ENCODE measurements at places on chromosomes 1 and 21.
A peak's percentile ranks its signal among the peaks of the same experiment; 100 is the strongest.

DNA sequence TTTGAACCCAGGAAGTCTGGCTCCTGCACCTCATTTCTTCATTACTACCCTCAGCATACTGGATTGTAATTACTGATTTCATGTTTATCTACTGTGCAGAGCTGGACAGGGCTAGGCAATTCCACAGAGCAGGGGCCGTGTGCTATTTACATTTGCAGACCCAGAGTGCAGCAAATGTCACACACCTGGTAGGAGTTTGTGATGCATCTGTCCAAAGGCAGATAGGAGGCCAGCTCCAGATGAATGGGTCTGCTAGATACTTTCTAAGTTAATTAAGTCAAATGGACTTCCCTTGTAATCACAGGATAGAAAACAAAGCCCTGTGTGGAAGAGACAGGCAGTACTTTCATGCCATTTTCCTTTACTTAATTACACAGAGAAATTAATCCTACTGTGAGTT, 46.2 kb downstream of the PGBD5 start:
- DNase-seq: no peak

- peak; percentile 47 for DNase-seq
These were observed 72.7 kb downstream of the IER5 start for GRCh38 chr1:181160998-181161870.

GRCh38 chr1:185696422-185697150, 37.6 kb upstream of the HMCN1 start:
- DNase-seq: no peak

- DNase-seq: no peak
These were observed 56.4 kb upstream of the RGS7 start for GRCh38 chr1:241413386-241413785.

DNA sequence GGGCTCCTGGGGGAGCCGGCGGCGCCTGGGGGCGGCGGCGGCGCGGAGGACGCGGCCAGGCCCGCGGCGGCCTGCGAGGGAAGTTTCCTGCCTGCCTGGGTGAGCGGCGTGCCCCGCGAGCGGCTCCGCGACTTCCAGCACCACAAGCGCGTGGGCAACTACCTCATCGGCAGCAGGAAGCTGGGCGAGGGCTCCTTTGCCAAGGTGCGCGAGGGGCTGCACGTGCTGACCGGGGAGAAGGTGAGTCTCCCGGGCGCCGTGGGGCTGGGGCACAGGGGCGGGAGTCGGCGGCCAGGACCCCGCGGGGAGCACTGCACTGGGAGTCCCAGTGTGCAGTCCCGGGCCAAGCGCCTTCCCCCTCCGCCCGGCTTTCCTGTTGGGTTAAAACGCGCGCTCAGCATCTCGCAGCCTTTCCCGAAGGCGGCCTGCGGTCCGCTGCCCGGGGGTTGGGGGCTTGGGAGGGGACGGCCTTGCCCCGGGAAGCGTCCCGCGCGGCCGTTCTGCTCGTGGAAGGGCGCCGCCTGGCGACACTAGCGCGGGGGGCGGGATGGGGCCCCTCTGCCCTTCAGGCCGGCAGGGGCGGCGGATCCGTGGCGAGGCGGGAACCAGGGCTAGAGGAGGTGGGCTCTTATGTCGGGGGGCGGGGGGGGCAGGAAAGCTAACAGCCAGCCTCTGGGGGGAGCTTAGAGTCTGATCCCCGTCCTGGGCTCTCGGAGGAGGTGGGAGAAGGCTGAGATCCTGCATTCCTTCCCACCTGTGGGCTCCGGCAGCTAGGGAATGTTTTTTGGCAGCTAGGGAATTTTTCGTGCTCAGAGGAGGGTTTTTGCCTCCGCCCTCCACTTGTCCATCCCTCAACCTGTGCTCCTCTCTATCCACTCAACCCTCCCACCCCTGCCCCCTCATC, 1.1 kb downstream of the HUNK start:
- no peak for DNase-seq

DNA sequence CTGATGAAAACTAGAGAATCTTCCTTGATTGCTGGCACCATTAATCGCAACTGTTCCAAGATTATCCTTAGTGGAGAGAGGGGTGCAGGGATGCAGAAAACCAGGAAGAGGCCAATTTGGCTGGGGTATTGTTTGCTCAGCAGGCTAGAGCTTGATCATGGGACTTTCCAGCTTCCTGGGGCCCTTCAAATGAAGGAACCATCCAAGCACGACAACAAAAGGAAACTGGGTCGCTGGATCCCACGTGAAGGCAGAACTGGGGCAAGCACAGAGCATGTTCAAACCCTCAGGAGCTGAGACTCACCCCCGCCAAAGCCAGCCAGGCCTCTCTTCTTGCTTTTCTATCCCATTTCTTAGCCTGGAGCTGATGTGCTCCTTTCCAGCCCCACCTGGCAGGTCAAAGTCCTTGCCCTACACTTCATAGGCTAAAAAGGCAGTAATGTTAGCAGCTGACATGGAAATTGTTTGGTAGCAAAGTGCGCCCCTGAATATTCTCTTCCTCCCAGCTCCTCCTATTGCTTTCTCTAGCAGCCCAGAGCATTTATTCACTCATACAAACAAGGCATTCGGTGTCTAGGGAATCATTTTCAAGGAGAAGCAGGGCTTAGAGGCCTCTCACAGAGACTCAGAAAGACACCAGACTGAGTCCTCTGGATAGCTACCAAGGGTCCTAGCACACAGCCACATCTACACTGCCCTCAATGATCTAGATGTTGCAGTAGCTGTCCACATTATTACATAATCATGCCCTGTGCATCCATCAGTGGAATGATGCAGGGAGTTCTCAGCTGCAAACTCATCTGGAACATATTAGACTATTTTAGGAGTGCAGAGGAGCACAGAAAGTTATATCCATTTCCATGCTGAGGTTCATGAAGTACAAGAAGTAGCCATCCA, 11.5 kb downstream of the KCNA2 start:
- DNase-seq: no peak

DNA sequence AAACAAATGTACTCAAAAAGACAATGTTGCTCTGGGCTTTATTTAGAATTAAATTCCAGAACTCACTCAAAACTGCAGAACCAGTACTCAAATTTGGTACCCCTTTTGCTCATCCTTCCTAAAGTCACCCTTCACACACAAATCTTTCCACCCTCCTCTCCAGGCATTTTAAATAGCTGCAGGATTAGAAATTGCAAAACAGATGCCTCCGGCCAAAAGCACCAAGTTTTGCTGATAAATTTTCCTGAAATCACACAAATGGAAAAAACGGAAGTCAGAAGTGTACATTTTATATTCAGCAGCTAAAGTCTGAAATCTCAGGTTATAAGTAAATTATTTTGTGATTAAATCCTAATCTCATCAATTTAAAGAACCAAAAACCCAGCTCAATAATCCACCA, 147.0 kb downstream of the NRIP1 start:
- no peak for DNase-seq

DNA sequence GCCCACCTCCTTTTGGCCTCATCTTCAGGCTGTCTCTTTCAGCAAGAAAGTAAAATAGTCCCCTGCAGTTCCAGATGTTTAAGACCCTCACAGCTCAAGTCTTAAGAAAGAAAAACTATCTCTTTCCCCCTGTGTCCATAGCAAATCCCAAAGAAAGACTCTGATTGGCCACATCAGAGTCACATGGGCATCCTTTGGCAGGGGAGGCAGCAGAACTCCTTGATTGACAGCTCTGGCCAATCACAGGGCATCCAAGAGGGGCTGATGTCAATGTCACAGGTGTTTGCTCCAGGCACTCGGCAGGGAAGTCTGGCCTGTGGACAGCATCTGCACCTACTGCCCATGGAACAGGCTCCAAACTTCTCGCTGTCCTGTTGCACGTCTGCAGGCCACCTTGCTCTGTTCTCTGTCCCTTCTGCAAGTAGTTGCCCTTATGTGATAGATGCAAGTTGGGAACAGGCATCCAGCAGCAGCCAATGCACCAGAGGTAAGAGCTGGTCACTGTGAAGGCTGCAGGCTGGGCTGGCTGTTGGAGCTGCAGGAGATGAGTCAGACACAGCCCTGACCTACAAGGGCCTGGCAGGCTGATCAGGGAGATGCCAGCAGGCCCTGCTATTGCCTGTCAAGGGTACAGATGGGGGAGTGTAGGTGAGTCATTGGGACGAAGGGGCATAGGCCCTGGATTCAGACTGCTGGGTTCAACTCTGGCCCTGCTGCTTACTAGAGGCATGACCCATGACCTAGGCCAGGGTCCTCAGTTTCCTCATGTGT, 96.8 kb upstream of the TMEM51 start:
- no peak for DNase-seq

DNA sequence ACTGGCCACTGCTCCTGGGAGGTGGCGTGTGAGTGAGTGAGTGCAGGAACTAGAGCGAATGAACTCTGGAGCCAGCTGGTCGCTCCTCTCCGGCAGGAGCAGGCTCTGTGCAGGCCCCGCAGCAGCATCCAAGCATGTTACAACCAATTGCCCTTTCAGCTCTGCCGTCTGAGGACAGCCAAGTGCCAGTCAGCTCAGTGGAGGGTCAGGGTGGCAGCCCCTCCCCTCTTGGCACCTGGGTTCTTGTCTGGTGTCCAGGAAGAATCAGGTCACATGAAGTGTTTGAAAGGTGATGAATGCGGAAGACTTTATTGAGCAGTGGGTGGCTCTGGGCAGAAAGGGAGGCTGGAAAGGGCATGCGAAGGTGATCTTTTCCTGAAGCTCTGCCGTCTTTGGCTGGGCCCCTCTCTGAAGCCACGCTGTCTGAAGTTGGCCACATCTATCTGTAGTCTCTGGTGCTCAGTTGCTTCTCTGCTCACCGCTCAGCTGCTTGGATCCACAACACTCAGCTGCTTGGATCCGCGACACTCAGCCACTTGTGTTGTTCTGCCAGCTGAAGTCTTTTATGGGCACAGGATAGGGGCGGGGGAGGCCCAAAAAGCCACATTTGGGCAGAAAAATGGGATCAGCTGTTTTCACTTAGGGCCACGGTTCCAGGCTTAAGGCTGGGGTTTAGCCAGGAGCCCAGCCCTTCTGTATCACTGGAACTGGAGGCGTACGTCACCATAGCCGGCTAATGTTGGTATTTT, 139.8 kb downstream of the ADSS2 start:
- no peak for DNase-seq

GRCh38 chr1:71676979-71677925, 596.4 kb upstream of the ZRANB2 start:
- DNase-seq: no peak

DNA sequence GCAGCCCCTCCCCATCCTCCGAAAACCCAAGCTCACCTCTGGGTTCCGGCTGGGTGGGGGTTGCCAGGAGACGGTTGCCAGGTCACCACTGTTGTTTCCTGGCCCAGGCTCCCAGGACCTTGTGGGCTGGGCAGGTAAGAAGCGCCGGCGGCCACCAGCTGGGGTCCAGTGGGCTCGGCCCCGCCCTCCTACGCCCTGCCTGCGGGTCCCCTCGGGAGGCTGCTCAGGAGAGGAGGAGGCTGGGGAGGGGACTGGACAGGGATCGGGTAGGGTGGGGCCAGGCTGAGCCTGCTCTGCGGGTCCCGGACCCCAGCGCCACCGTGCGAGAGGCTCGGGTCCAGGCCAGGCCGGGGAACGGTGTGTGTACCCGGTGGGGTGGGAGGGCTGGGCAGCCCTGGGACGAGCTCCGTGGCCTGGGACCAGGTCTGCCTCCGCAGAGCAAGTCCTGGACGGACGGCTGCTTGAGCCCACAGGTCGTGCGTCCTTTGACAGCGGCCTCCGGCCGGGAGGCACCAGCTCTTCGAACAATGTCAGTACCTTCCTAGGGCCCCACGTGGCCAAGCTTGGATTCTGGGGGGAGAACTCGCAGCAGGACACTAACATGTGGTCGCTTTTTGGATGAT, at the start of gene TTLL10:
Gene TTLL10 (plus strand): TSS at position 88 of the 623 bp plus-strand sequence. CDS start 5,336 bp downstream, outside the sequence.
- peak; percentile 3 for DNase-seq

GRCh38 chr1:214584805-214585766, 17.9 kb upstream of the CENPF start:
- DNase-seq: no peak

DNA sequence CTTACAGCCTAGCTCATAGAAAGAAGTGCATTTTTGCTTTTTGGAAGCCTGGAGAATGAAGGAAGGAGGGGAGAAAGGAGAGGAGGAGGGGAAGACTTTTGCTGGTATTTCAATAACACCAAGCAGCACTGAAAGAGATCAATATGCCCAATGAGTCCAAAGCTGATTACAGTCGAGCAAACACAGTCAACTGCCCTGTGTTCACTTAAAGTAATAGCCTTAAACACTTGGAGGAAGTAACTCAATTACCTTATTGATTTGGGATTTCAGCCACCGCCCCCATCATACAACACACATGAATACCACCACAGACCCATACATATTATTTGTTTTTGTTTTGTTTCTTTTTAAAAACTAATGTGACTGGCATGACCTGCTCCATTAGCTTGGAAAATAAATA, 23.3 kb upstream of the RXRG start:
- DNase-seq: no peak

DNA sequence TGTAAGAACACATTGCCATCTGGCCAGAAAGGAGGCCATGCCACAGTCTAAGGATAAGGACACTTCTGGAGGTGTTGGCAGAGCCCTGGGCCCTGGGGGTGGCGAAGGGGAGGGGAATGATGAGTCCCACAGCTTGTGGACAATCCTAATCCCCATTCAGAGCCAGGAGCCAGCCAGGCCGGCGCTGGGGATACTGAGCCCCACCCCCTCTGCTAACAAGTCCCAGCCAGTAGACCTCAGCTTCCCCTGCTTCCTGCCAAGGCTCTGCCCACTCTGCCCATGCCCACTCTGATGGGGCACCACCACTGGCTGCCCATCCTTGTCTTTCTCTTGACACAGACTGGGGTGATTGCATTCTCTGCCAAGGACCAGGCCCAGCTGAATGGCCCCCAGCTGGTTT, 71.9 kb downstream of the NAV1 start:
- no peak for DNase-seq

DNA sequence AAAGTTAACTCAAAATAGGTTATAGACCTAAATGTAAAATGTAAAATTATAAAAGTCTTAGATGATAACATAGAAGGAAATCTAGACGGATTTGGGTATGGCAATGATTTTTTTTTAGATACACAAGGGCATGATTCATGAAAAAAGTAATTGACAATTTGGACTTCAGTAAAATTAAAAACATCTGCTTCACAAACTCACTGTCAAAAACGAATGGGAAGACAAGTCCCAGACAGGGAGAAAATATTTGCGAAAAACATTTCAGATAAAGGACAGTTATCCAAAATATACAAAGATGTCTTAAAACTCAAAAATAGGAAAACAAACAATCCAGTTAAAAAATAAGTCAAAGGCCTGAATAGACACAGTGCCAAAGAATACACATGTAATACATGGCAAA, 9.7 kb upstream of the PTGS2 start:
- DNase-seq: no peak

DNA sequence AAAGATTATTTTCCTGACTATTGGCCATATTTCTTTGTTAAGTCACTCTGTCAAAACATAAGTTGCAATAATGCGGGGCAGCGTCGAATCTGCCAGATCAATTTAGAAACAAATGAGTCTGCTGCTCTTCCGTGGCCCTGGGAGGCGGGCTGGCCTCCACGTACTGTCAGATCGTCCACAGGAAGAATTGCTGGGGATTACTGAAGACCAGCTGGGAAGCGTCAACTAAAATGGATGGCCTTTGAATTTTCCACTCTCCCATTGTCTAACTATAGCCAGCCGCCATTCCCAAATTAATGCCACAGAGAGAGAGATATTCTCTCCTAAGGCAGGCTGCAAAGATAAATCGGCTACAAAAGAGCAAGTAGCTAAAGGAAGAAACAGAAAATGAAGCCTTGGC, 560.2 kb downstream of the SMYD3 start:
- DNase-seq: no peak
